ENCODE measurements at places on chromosomes 1 and 21. TPM values are rescaled to one million over a fixed set of nuclear protein-coding genes. Genes with fewer than 3 reads are reported as not detected.

GRCh38 chr1:221794935-221795334, 53.0 kb upstream of the DUSP10 start:
- DNase-seq = no peak

GRCh38 chr1:26858160-26858559, 4.8 kb upstream of the SFN start:
- peak; percentile 51 for DNase-seq

GRCh38 chr1:3607703-3608065, 3.6 kb downstream of the MEGF6 start:
- DNase-seq = no peak

The RIPK4 gene
- total RNA-seq = 0.22 TPM

DNA sequence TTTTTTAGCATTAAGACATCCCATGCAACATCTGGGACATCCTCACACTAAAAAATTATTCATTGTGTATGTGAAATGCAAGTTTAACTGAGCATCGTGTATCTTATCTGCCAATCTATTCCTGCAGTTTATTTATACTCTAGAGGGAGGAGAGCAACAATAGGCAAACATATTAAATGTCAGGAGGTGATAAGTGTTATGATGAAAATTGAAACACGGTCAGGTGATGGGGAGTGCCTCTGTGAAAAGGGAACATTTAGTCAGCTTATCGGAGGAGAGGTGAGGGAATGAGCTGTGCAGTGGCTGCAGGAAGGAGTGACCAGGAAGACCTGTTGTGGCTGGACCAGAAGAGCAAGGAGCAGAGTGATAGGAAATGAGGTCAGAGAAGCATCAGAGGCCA, 775 bp upstream of the EFCAB14 start:
- DNase-seq = no peak

DNA sequence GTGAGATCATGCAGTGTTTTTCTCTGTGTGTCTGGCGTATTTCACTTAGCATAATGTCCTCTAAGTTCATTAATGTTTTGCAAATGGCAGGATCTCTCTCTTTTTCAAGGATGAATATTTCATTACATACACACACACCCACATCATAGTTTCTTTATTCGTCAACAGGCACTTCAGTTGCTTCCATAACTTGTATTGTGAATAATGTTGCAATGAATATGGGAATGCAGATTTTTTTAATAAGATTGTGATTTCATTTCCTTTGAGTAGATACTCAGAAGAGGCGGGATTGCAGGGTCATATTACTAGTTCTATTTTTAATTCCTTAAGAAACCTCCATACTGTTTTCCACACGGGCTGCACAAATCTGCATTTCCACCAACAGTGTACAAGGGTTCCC, 134.0 kb downstream of the CLEC20A start:
- no peak for DNase-seq

GRCh38 chr1:9787702-9788101, 36.1 kb downstream of the CLSTN1 start:
- peak; percentile 28 for DNase-seq

- peak; percentile 66 for DNase-seq
These were observed 8.2 kb downstream of the CEP170 start for GRCh38 chr1:243246916-243247315.

- peak; percentile 98 for DNase-seq
These were observed 119.6 kb upstream of the CD34 start for GRCh38 chr1:208030288-208031091.

DNA sequence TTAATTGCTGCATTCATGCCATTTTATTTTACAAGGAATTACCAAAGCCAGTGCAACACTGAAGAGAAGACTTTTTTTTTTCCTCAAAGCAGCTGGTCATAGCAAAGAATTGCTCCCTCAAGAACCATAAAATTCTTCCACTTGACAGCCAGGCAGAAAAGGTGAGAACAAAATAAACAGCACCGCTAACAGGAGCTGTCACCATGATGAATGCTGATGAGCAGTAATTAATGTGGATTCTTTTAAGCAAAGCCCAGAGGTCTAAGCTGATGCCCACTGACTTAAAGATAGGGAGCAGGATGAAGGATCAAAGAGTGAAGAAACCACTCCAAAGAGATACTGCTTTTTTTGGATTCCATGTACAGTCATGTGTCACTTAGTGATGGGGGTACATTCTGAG, 428.4 kb downstream of the BRINP3 start:
- DNase-seq = no peak

- no peak for DNase-seq
These were observed 16.5 kb upstream of the PIGM start for GRCh38 chr1:160048335-160048734.

The MEGF6 gene
- total RNA-seq = 20.8 TPM

DNA sequence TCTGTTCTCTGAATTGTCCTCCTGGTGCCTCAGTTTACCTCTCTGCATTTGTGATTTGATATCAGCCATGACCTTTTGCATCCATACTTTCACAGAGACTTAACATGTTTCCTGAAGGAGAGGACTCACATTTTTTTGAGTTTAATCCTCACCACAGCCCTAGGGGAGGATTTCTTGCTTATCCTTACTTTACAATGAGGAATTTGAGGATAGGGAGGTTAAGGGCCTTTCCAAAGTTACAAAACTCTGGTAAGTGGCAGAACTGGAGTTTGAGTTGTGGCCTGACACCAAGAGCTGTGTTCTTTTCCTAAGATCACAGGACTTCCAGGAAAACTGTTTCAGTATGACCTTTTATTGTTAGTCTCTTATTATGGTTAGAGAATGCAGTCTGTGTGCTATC, 34.2 kb downstream of the TNFRSF8 start:
- no peak for DNase-seq

DNA sequence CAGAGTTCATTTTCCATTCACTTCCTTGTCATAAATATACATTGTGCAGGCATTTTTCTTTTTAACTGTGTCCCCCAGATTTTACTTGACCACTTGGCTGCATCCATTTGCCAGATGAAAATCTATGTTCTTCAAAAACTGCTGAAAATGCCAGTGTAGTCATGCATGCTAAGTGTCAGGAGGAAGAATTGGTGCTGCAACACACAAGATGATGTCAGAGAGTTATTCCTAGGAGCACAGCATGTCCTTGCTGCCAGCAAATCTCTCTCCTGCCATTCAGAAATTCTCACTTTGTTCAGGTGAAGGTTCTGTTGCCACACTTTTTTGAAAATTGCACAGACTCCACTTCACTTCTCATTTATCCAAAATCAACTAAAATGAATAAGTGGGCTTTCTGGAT, 106.4 kb upstream of the MAGI3 start:
- no peak for DNase-seq

The PRR9 gene
- total RNA-seq = not detected

DNA sequence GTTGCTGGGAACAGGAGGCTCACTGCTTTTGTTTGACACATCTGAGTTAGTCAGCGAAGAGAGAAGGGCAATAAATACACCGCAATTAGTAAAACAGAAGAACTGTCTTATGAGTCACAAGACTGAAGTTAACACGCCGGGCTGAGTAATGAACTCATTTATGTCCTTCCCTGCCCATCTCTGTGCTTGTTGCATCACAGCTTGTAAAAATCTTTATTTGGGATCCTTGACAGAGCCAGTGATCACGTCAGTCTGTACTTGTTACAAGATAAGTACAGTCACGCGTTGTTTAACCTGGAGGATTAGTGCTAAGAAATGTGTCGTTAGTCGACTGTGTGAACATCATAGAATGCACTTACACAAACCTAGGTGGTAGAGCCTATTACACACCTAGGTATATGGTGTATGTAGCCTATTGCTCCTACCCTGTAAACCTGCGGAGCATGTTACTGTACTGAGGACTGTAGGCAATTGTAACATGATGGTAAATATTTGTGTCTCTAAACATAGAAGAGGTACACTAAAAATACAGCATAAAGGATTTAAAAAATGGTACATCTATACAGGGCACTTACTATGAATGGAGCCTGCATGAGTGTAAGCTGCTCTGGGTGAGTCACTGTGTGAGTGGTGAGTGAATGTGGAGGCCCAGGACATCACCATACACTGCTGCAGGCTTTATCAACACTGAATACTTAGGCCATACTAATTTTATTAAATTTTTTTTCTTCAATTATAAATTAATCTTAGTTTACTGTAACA, 272.2 kb downstream of the TNR start:
- no peak for DNase-seq

DNA sequence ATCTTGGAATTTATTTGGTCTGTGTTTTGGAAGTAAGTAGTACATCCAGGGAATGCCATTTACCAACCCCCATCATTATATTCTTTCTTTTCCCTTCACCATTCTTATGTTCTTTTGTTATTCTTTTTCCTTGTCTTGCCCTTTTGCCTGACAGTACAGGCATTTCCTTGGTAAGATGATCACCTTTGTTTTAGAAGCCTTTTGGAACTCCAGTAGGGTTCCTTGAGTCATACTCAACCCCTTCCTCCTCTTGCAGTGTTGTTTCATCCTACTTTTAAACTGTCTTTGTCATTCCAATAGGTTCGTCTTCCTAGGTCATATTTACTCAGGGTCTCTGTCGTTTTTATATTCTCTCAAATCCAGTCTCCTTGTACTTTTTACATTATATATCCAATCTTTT, 9.2 kb downstream of the MRPS21 start:
- no peak for DNase-seq

The FMO4 gene
- total RNA-seq = 2.0 TPM

- DNase-seq = no peak
These were observed 11.5 kb downstream of the CNST start for GRCh38 chr1:246577720-246578106.

DNA sequence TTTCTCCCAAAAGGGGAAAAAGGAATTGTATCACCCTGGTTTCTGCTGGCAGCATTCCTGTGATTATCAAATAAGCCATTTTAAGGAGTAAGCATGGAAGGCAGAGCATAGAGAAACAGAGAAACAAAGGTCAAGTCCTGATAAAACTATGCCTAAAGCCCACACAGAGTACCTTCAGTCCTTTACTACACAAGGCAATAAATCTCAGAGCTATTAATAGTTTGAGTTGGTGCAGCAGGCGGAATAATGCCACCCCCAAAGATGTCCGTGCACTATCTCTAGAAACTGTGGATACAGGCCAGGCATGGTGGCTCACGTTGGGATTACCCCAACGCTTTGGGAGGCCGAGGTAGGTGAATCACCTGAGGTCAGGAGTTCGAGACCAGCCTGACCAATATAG, 58.1 kb upstream of the ZBTB40 start:
- DNase-seq = no peak

The ASH1L gene
- 31.5 TPM for total RNA-seq

- DNase-seq = no peak
These were observed 703 bp downstream of the ERI3 start for GRCh38 chr1:44354268-44354839.

The CSMD2 gene
- 0.27 TPM for total RNA-seq

DNA sequence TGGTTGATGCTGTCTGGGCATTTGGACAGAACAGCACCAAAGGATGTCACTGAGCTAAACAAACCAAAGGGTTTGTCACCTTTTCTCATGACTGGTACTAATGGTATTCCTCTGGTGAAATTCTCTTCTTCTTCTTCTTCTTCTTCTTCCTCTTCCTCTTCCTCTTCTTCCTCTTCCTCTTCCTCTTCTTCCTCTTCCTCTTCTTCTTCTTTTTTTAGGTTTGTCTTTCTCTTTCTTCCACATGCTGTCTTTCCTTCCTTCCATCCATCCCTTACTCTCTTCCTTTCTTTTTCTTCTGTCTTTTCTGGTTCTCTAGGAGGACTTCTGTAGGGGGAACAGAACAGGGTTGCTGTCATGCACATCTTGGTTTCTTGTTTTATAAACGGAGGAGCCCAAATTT, 9.3 kb upstream of the IGFN1 start:
- no peak for DNase-seq

GRCh38 chr1:215606564-215607168, 39.6 kb downstream of the KCTD3 start:
- no peak for DNase-seq

The RGS8 gene
- 0.04 TPM for total RNA-seq

The NEXN gene
- 57.9 TPM for total RNA-seq

The GPR37L1 gene
- total RNA-seq = 0.04 TPM

The ATP6V1G3 gene
- not detected for total RNA-seq

The PLEKHN1 gene
- total RNA-seq = not detected

The TSPAN1 gene
- total RNA-seq = not detected

DNA sequence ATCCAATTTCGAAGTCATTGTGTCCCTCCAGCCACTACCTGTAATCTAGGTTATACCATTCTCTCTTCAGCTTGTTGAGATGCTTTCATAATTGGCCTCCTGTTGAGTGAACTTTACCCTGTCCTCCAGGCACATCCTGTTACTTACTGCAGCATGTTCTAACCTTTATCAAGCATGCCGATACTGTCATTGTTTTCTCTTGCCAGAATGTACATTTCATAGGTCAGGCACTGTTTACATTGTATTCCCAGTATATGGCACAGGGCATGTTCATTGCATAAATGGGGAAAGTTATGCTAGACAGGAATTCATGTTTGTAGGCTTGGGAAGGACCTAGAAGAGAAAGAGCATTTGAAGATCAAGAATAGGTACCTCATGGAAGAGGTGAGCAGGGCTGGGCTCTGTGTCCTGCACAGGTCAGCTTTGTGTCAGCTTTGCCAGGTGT, 10.2 kb downstream of the CXADR start:
- no peak for DNase-seq

GRCh38 chr1:9883585-9884449, 26.3 kb downstream of the CTNNBIP1 start:
- DNase-seq = peak; percentile 44

DNA sequence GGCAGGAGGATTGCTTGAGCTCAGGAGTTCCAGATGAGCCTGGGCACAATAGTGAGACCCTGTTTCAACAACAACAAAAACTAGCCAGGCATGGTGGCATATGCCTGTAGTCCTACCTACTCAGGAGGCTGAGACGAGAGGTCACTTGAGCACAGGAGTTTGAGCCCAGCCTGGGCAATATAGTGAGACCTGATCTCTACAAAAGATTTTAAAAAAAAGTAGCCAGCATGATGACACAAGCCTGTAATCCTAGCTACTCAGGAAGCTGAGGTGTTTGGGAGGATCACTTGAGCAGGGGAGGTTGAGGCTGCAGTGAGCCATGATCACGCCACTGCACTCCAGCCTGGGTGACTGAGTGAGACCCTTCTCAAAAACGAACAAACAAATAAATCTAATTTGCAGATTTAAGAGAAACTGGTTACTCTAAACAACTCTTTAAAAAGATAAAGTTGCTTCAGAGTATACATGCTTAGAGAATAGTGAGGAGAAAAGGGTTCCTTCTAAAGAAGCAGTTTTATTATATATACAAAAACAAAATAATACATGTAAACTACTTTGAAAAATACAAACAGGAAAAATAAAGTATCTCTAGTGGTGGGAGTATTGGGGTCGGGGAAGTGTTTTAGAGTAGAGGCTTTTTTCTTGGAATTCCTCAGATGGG, 88.4 kb downstream of the ADCY10 start:
- no peak for DNase-seq

- DNase-seq = peak; percentile 93
These were observed 6.4 kb upstream of the COL6A1 start for GRCh38 chr21:45975020-45975666.

- peak; percentile 98 for DNase-seq
These were observed at the start of gene ARHGEF11 for GRCh38 chr1:157045250-157046218. TSS of gene ARHGEF11 (minus strand) at chr1:157045742. CDS start at chr1:157044330, 1,412 bp downstream.

Measured in muscle of leg (tissue), 16 donors.